Ovary (tissue), 10 donors: ENCODE measurements at places on chromosomes 5 and 9. TPM values are rescaled to one million over a fixed set of nuclear protein-coding genes. Genes with fewer than 3 reads are reported as not detected.

DNA sequence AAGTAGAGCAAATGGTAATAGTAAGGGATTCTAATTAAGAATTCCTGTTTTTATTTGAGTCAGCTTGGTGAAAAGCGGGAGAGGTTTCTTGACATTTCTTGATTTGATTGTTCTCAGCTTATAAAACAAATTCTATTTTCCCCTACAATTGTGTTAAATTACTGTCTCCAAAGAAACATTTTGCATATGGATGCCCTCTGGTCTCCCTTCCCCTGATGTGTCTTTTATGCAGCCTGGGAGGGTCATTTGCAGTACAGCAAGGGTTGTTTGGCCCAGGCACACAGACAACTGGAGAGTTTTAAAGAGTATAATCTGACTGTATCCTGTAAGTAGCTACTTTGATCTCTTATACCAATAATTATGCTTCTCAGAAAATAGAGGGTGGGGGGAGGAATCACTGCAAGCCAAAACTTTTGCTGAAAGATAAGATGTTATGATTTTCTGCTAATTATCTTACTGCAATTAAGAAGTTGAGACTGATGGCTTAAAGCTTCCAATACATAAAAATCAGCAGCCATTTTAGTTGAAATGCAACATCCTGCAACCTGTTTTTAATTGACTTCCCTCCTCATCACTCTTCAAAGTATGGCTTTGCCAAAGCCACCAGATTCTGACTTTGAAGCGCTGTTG, 204.1 kb upstream of the SEMA6A start:
- no peak overlapping the region for H3K27ac ChIP-seq
- no peak overlapping the region for H3K4me3 ChIP-seq
- H3K4me1 ChIP-seq = no peaks in the 10 kb centered on the region
- H3K36me3 ChIP-seq = no peaks in the 10 kb centered on the region
- no peaks in the 10 kb centered on the region for H3K27me3 ChIP-seq
- no peak for DNase-seq

GRCh38 chr5:490116-491106, 33.8 kb downstream of the SLC9A3 start:
- H3K4me3 ChIP-seq = no peak overlapping the region
- no peaks in the 10 kb centered on the region for H3K36me3 ChIP-seq
- no peak overlapping the region for H3K27ac ChIP-seq

Gene PCDHGC4
- 1.0 TPM for total RNA-seq

DNA sequence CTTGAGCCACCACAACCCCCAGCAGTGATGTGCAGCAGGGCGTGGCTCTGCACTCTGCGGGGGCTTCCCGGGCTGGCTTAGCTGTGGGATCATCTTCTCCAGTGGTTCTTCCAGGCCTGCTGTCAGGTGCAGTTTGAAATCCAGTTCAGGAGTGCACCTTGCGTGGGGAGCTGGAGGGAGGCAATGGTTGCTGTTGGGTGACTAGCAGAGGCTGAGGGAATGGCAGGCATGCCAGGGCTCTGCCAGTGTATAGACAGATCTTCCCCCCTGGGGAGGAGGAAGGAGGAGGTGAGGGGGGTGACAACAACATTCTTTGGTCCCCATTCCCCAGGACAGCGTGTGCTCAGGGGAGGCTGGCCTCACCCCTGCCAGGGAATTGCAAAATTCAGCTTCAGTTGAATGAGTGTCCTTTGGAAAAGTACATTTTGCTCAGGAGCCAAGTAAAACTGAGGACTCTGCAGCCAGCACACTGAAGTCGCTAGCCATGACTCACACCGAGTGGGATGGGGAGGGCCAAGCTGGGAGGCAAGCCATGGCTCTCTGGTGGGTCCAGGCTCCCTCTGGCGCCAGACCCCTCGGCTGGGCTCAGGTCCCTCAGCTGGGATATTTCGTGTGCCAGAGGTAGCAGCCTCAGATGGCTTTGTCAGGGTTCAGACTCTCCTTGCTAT, 35.0 kb downstream of the ERGIC1 start:
- no peaks in the 10 kb centered on the region for H3K36me3 ChIP-seq
- peaks cover 56% of the 10 kb centered on the region for H3K4me1 ChIP-seq
- peak; percentile 84 for DNase-seq
- H3K27me3 ChIP-seq = no peaks in the 10 kb centered on the region
- no peak overlapping the region for H3K4me3 ChIP-seq
- peak overlapping the region; percentile 76 for H3K27ac ChIP-seq

DNA sequence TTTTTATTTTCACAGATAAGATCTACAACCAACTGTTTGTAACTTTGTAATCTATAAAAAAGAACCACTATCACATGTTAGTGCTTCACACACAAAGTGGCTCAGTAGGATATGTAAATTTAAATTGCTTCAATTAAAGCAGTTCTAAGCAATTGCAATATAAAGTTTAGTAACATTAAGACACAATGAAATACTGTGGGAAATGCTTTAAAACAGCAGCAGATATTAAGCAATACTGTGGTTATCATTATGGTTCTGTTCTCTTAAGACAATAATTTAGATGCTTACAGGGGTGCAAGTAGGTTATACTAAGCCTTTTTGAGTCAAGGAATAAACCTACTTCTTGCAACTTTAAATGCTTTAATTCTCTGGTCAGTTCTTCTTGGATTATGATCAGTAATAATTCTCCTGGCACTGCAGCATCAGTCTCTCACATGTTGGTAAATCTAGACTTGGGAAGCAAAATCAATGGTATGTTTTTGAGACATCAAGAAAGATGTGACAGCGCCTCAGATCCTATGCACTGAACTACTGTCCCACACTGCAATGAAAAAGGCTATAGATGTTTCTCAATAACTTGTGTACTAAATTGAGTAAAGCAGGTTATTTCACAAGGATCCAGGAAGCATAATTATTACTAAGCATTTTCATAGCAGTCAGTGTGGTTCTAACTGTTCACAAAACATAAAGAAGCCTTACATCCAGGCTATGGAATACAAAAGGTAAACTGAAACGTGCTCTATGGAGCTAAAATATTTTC, 338.7 kb upstream of the PDE4D start:
- no peak overlapping the region for H3K27ac ChIP-seq
- no peak overlapping the region for H3K4me3 ChIP-seq
- H3K36me3 ChIP-seq = no peaks in the 10 kb centered on the region
- DNase-seq = no peak

- H3K27ac ChIP-seq = no peak overlapping the region
- no peaks in the 10 kb centered on the region for H3K4me1 ChIP-seq
Observed at GRCh38 chr5:95358848-95359247, 32.3 kb upstream of the FAM81B start.

DNA sequence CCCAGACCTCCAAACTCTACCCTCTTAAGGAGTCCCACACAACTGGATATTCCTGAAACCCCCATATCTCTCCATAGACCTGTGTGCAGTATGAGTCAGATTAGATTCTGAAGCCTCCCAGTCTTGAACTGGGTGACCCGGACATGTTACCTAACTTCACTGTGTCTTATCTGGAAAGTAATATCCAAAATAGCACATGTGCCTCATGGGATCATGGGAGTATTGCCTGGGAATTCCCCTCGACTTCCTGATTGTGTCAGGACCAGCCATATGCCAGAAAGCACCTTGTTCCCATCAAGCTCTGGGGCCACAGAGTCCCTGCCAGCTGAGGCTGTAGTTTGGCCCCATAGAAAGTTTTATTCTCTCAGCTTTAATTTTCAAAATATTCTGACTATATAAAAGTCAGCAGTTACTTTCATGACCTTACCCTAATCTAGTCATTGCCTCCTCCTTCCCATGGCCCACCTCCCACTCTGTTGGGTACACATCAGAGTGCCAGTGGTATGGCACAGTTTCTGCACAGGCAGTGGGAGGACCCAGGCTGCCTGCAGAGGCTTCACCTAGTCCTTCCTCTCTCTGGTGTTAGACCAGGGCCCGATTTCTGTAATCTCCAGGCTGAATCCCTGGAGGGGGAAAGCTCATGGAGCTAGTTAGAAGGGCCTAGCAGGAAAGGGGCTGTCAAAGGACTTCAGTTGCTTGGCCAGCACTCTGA, 19.5 kb upstream of the B4GALT1 start:
- no peak for DNase-seq
- no peak overlapping the region for H3K4me3 ChIP-seq
- no peak overlapping the region for H3K27ac ChIP-seq
- H3K27me3 ChIP-seq = no peaks in the 10 kb centered on the region
- H3K4me1 ChIP-seq = peaks cover 5% of the 10 kb centered on the region
- H3K36me3 ChIP-seq = no peaks in the 10 kb centered on the region

DNA sequence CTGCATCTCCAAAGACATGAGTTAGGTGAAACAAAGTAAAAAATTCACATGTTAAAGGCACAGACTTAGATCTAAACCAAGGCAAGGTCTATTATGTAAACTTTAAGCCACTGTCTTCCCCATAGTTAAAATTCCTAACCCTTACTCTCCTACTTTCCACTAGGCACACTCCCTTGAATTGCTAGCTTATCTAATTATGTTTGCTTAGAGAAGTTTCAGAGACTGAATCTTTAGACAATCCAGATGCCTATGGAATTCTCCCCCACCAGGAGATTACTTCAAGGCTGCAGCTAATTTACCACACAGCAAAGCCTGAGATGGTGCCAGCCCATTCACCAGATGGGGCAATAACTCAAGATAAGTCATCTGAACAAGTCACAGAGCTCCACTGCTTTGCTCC, 803.1 kb upstream of the COX7C start:
- no peak overlapping the region for H3K4me3 ChIP-seq
- DNase-seq = no peak
- no peaks in the 10 kb centered on the region for H3K27me3 ChIP-seq
- H3K27ac ChIP-seq = no peak overlapping the region
- H3K4me1 ChIP-seq = peaks cover 2% of the 10 kb centered on the region
